Mammary epithelial cell (primary cell): ENCODE measurements at places on chromosomes 7 and 10.

GRCh38 chr7:158031867-158032308, 555.7 kb downstream of the PTPRN2 start:
- DNase-seq = no peak

DNA sequence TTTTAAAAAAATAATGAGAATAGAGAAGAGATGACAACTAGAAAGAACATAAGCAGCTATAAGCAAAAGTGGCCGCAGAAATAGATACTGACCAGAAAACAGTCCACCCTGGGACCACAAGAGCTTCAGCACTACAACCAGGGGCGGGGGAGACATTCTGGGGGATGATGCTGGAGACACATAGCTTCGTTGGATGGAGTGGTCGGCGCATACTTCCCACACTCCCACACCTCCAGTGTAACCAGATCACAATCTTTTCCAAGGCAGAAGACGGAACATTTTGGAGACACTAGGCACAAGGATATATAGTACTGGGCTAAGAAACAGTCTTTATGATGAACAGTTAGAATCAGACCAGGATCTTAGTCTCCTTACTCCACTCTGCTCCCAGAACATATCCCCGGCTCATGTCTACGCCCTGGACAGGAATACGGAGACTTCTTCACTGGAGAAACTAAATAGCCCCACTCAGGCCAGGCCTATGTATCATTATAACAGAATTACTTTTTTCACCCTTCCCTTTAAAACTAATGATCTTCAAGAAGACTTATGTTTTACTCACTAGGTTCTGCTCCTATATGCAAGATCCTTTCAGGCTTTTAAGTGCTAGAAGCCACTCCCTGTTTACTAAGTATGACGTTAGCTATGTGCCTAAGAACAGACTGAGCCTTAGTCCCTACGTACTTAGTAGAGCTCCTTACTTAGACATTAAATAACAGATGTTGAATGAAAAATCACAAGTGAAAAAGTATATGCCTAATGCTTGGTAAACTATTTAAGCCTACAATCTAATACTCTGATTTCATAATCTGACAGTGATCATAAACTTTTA, 169.6 kb downstream of the SRPK2 start:
- DNase-seq = peak; percentile 61

GRCh38 chr10:44398747-44399658, 14.1 kb upstream of the CXCL12 start:
- no peak for DNase-seq

- DNase-seq = no peak
Measured at GRCh38 chr7:103928581-103928980, 60.9 kb downstream of the RELN start.

DNA sequence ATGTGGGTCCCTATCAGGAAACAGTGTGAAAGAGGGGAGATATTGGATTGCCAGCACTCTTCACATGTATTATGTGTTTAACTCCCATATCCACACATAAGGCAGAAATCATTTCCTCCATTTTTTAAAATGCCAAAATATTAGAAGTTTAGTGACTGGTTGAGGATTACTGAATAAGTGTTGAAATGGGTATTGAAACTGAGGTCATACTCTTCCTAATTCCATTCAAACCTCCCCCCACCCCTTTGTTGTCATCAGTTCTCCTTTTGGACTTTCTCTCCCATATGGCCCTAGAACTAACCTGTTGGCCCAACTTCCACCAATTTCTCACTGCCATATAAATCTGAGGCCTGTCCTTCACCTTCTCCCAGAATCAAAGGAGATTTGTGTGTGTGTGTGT, 81.6 kb downstream of the EVX1 start:
- DNase-seq = no peak

DNA sequence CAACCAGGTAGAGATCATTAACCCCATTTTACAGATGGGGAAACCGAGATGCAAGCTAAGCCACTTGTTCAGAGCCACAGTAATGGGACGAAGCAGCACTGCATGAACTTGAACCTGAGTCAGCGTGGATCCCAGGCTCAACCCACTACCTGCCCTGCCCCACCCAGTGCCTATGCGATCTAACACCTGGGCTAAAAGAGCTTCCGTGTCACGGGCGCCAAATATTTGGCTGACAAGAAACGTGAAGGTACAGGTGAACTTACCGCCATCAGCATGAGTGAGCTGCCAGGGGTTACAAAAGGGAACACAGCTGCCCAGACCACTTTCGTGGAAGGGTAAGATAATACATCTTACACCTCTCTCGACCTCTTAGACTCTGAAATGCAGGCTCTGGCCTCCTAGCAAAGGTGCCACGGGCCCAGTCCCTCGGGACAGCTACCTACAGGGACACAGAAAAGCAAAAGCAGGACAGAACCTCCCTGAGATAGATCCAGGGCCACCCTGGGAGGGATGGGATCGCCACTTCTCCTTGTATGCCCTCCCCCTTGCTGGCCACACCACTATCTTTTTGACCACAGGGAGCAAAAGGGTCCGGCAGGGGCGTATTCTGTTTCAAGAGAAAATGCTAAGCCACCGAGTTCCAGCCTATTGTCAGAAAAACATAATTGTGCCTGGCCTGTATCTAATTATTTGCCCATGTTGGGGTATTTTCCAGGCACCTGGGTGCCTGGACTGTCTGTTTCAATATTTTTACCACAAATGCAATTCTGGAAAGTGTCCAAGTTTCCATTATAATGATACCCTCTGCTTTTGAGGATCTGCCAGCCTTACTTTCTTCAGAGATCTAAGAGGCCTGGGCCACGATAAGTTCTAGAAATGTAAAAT, 6.4 kb downstream of the CHST15 start:
- no peak for DNase-seq

DNA sequence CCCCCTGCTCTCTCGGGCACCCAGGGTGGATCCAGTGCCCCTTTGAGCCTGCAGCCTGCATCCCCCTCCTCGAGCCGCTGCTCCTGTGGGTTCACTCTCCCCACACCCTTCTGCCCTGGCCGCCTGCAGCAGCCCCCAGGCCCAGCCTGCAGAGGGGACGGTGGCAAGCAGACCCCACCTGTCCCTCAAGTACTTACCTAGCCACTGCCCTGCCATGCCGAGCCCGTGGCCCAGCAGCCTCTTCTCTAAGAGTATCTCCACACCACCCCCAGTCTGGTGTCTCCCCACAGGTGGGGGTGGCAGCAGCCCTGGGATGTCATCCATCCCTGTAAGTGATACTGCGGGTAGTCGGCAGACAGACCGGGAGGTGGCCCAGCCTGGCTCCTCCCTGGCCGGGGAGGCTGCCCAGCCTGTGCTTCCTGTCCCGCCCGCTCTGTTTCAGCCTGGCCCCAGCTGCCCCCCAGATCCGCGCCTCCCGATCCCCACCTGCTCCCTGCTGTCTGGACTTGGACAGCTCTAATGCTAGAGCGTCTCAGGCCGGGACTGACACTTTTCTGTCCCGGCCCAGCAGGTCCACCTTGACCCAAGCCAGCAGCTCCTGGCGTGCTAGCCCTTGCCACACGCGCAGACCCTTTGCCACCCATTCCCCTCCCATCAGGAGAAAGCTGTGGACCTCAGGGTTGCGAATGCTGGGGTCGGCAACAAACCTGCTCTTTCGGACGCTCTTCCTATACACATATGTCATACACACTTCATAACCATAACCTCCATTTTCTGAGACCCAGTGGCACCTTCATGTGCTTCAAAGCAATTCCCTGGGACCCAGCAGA, 25.0 kb downstream of the YKT6 start:
- DNase-seq = no peak

DNA sequence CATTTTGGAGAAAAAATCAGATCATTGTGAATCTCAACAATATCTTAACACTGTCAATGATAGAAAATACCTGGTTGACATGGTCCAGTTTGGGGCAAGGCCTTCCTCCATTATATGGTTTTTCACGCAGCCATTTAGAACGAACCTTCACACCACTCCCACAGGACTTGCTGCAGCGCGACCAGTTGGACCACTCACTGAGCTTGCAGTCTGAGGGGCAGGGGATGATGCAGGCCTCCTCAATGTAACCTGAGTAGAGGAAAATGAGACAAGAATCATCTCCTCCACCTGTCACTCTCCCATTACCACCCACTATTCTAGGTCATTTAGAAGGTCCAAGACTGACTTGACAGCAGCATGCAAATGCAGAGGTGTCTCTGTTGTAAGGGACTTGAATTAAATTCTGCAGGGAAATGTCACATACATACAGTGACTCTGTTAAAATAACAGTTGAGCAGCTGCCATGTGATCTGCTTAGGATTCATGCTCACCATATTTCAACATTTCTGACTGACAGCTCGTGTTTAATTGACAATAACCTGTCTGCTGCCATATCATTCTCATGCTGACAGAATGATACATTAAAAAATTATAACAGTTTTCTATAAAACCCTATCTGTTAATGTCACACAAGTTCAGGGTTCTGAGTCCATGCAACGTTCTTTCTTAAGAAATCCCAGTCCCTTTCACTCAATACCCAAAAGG, 403.0 kb downstream of the THSD7A start:
- no peak for DNase-seq

GRCh38 chr7:95139922-95140321, 184.4 kb downstream of the PON1 start:
- no peak for DNase-seq

DNA sequence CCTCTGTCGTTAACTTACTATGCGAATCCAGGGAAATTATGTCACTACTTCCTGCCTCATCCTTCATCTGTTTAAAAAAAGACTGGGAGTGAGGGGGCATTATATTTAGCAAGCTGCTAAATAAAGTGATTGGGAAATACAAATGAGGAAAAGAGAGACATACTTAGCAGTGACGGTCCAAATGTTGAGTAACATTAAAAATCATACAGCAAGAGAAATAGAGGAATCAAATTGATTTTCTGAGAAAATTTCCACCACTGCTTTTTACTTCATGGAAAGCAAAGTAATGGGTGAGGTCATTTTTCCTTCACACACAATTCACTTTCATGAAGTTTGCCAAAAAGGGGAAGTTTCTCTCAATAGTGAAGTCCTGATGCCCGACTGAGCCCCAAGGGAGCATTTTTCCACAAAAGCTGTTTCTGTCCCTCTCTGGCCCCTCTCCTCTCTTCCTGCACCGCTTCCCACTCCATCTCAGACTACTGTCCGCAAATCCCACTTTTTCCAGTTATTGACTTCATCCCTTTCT, 61.9 kb upstream of the ADO start:
- DNase-seq = no peak

GRCh38 chr7:34752929-34753328, 94.9 kb downstream of the NPSR1 start:
- no peak for DNase-seq

GRCh38 chr7:2759736-2760097, 71.7 kb downstream of the AMZ1 start:
- no peak for DNase-seq
